CD4-positive, alpha-beta T cell (primary cell): ENCODE measurements at places on chromosomes 16 and 17.

- no peak for DNase-seq
Measured at GRCh38 chr16:2366660-2367309, 26.3 kb upstream of the ABCA3 start.

DNA sequence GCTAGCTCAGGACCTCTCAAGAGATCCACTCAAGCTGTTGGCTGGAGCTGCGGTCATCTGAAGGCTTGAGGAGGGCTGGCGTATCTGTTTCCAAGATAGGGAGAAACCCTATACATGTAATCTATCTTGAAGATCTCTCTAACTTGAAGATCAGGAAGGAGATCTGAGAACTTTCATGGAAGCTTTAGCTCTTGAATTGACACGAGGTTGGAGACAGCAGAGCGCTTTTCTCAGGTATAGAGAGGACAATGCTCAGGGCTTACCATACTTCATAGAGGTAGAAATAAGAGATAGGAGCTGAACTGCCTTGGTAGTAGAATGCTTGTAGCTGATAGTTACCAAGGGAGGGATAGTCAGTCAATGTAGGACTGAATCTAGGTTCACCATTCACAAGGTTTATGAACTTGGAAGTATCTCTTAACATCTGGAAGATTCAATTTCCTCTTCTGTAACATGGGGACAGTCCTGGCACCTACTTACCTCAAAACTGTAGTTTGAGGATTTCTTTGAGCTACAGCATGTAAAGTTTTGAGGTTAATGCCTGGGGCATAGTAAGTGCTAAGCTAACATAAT is 267.0 kb upstream of the MAF start:
- no peak for DNase-seq

DNA sequence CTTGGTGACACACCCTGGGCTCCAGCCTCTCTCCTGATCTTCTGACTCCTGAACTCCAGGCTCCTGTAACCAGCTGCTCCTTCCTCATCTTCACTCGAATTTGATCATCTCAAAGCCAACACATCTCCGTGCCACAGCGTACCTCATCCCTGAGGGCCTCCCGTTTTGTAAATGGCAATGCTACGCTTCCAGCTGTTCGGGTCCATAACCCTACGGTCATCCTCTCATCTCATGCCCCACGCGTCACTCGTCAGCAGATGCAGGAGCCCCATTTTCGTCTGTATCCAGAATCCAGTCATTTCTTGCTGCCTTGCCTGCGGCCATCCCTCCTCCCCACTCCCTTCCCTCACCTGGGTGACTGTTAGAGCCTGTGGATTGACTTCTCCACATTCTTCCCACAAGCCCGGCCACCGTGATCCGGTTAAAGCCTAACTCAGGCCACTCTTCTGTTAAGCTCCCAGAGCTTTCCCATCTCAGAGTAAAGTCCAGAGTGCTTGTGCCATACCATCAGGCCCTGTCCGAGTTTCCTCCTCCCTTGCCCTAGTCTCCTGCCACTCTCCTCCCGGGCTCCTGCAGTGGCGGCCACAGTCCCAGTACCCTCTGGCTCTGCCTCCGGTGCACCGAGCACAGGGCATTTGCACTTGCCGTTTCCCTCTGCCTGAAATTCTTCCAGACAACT is 20.3 kb upstream of the AKTIP start:
- no peak for DNase-seq

DNA sequence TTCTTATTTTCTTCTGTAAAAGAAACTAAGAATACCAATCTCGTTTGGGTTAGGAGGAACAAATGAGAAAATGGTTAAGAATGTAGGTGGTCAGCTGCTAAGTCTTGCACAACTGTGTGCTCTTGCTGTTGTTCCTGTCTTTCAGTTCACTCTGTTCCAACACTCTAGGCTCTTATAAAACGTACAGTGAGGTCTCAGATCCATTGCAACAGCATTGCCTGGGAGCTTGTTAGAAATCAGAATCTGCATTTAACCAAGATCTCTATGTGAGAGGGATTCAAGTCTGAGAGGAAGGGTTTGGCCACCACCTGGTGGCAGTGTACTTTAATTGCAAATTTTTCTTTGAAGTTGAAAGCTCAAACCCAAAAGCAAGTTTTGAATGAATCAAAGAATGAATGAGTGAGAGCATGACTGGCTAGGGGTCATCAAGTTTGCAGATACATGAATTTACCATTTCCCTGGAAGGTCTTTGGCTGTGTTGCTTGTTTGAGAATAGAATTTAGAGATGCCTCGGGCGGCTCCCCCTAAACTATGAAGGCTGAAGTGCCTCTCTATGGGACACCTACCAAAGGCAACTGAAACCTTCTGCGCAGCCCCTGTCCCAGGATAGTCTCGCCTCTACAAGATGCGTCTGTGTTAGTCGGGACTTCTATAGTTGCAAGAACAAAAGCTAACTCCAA is 2.5 kb downstream of the ALOX15B start:
- DNase-seq, result peak; percentile 25

- no peak for DNase-seq
Measured at GRCh38 chr16:14569213-14569612, 60.8 kb downstream of the PARN start.

- no peak for DNase-seq
Measured at GRCh38 chr17:59094861-59095530, 11.7 kb downstream of the TRIM37 start.
